ENCODE measurements at places on chromosomes 13 and 19.

DNA sequence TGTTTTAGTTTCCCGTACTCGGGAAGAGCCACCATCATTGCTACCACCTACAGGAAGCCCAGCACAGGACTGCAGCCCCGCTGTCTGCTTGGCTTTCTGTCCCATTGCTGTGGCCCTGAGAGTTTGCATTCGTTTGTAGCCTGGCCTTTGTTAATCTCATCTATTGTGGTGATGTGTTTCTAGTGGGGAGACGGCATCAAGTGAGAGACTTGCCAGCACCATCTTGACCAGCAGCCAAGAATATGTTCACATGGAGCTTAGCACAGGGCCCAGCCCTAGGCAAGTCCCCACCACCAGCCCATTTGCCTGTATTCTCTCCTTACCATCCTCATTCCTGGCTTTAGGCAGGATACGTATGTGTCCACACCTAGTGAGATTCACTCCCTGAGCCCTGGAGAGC is 17.3 kb upstream of the OVOL3 start:
- DNase-seq, result no peak

DNA sequence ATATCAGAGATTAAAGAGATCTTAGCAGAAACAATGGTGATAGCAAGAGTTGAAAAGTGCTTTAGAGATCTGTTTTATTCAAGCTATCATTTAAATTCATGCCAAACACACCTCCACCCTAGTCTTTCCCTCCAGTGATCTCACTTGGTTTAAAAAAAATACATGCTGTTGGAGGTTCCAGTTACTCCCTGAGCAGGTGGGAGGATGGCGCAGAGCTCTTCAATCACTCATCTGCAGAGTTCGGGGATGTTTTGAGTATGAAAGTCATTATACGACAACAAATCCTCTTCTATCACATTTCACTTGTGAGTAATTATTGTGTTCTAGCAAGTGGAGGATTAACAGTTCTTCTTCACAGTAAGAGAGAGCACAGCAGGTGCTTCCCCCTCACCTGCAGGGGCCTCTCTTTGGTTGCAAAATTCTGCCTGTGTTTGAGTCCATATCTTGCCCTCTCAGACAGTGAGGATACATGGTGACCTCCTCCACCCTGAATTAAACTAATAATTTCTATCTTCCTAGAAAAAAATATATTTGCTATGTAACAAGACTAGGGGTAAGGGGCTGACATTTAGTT is 376.7 kb downstream of the LIG4 start:
- DNase-seq, result no peak

DNA sequence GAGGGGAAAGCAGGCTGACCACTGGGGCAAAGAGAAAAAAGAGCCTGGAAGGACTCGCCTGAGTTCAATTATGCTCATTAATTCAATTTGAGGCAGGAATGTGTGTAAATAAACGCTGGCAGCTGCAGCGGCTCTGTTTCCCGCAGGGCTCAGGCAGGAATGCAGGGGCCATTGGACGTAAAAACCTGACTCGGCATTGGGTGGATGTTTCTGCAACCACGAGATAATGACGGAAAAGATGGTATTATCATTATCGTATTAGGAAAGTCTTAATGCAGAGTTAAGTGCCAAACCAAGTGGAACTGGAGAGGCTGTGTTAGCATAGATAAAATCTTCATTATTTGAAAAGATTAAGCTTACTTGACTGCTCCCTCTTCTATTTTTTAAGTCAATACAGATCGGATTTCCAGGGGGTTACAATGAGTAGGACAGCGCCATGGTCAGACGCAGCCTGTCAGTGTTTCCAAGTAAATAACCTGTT is 169.8 kb downstream of the SHISA2 start:
- DNase-seq, result no peak

DNA sequence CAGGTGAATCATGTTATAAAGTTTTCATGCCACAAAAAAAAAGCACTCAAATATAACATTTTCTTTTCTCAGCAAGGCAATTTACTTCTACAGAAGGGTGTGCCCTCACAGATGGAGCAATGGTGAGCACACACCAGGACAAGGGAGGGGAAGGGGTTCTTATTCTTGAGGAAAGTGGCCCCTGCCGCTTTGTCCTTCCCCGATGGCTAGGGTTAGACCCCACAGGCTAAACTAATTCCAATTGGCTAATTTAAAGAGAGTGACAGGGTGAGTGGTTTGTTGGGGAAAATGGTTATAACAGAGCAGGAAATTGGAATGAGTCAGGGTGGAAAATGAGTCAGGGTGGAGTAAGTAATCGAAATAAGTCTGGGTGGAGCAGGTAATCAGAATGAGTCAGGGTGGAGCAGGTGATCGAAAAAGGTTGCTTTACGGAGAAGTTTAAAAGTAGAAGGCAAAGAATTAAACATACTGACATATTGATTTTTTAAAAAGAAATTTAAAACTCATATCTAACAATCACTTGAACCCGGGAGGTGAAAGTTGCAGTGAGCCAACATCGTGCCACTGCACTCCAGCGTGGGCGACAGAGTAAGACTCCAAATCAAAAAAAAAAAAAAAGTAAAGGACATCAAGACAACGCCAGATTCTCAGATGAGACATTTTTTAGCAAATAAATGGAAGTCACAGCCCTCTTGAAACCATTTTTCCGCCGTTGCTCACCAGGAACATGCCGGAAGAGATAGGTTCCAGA is 813 bp downstream of the ZNF562 start:
- peak; percentile 10 for DNase-seq

GRCh38 chr19:30648866-30649862 is 277.0 kb downstream of the ZNF536 start:
- DNase-seq, result no peak

GRCh38 chr19:19417628-19418245 is 12.3 kb downstream of the GATAD2A start:
- DNase-seq, result no peak

DNA sequence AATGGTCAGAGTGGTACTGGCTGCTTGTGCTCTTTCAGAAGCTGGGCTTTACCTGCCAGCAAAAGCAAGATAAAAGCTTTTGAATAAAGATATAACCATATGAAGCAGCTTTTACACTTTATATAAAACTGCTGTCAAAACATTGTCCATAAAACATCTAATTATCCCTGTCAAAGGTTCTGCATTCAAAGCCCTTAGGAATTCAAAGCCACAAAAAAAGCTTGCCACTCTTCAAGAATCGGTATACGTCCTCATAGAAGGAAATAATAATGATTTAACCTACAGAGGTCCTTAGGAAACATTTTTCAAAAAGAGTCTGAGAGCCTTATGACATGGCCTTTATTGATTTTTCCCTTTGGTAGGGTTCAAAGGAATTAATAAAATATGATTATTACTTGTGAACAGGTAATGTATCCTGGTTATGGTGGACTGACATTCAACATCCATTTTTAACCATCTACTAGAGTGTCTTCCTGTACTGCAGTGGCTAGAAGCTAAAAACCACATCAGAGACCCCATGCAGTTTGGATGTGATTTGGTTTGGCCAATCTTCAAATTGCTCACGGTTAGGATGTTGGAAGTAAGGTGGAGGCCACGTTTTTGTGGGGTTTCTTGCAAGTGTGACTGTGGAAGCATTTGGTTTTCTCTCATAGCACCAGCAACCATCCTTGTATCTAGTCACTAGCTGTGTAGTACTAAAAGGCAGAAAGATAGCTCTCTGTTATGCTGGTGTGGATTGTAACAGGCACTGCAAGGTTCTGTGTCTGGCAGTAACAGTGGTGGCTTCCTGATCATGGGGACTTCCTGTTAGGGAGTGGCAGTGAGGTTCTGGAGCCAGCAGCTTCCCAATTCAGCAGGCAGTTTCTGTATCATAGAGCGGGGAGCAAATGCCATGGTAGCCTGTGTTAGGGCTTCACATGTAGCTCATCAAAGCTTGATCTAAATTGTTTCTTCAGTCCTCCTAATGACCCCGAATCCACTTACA is 441.5 kb downstream of the DIAPH3 start:
- no peak for DNase-seq

DNA sequence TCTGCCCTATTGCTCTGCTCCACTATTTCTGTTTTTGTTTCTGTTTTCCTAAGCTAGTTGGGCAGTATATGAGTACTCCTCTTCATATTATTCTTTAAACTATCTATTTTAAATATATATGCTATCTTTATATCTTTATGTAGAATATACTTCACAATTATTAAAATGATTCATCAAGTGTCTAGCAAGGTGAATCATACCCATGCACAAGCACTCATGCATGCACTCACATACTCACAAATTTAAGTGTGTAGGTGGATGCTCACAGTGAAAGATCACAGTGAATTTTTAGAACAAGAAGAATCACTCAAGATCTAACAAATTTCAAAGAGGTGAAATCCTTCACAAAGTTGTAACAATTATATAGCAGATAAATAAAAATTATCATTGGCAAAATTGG is 435.6 kb upstream of the SLITRK5 start:
- no peak for DNase-seq

DNA sequence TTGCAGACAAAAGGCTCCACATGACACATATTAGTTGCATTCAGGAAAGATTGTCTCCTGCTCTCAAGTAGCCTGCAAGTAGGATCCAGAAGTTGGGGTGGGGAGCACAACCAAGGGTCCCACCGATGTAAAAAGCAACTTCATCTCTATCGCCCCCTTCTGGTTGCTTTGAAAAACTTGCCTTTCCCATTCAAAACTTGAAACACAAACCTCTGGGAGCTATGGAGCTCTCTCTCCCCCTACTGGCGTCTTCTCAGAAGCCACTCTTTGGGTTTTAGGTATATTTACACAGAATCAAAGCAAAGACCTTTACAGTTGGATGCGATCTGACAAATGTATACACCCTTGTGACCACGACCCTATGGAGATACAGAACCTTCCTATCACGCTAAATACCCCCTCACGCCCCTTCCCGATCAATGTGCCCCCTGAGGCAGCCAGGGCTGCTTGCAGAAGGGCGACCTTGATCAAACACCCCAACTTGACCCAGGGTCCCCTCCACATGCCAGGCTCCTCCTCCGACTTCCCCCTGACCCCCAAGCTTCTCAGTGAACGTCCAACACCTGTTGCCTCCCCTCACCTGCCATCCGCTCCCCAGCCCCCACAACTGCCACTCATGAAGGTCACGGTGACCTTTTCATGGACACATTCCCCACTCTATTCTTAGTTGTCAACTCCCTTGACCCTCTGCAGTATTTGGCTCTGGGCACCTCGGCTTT is 10.1 kb downstream of the NOSIP start:
- no peak for DNase-seq

DNA sequence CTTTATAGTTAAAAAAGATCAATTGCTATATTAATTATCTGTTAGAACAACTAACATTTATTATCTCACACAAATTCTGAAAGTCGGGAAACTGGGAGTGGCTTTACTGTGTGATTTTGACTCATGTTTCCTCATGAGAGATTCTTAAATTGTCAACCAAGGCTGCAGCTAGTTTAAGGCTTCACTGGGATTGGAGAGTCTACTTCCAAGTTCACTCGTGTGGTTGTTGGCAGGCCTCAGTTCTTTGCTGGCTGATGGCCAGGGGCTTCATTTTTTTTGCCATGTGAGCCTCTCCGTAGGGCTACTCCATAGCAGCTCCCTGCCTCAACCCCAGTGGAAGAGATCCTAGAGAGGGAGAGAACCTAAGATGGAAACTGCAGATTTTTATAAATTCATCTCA is 24.5 kb upstream of the LPAR6 start:
- no peak for DNase-seq

DNA sequence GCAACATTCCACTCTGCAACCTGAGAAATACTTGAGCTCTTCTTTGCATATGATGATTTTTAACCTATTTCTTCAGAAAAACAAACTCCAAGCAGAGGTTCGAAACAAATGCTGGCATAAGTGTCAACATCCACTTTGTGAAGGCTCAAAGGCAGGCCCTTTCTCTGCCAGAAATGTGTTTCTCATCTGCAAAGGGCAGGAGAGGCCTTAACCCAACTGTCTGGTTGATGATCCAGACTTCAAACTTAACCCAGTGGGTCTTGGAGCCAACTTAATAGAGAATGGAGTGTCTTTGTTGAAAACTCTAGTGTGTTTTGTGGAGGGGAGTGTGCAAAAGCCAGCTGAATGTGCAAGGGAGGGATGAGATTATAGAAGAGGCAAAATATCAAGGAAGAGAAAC is 28.3 kb upstream of the ZNF507 start:
- no peak for DNase-seq

DNA sequence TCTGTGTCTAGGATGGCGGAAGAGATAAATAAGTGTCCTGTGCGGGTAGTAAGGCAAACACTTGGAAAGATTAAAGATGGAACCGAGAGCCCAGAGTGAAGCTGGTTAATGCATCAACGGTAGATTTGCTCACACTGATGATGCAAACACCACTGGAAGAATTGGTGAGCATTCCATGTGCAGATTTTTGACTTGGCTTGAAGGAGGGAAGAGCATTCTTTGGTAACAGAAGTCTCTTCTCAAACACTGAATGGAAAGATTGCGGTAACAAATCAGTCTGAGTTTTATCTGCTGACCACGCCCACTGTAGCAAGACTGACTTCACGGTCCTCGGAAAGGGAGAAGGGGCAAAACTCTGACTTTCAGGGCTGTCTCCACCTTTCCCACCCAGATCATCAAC is 112.5 kb downstream of the COL4A1 start:
- DNase-seq, result no peak

GRCh38 chr13:32153056-32153455 is 121.5 kb downstream of the FRY start:
- no peak for DNase-seq

- DNase-seq, result no peak
Observed at GRCh38 chr19:41569481-41570150, 6.3 kb upstream of the CEACAM21 start.

DNA sequence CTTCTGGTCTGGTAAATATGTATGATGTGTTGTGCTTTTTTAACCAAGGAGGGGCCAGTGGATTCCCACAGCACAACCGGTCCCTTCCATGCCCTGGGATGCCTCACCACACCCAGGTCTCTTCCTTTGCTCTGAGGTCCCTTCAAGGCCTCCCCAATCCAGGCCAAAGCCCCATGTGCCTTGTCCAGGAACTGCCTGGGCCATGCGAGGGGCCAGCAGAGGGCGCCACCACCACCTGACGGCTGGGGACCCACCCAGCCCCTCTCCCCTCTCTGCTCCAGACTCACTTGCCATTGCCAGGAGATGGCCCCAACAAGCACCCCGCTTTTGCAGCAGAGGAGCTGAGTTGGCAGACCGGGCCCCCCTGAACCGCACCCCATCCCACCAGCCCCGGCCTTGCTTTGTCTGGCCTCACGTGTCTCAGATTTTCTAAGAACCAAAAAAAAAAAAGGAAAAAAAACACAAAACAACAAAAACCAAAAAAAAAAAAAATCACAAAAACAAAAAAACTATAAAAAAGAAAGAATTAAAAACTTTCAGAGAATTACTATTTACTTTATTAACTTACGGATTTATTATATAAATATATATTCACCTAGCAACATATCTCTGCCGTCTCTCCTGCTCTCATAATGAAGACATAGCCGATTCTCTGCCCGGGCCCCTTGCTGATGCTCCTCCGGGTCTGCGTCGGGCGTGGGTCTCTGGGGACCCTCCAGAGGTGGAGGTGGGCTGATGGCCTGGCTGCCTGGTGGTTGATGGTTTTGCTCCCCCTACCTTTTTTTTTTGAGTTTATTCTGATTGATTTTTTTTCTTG is 14.4 kb downstream of the CAPN12 start:
- peak; percentile 33 for DNase-seq

GRCh38 chr19:9792206-9793070 is 23.9 kb upstream of the ZNF846 start:
- DNase-seq, result peak; percentile 65
